ENCODE measurements at places on chromosomes 13 and 19.

DNA sequence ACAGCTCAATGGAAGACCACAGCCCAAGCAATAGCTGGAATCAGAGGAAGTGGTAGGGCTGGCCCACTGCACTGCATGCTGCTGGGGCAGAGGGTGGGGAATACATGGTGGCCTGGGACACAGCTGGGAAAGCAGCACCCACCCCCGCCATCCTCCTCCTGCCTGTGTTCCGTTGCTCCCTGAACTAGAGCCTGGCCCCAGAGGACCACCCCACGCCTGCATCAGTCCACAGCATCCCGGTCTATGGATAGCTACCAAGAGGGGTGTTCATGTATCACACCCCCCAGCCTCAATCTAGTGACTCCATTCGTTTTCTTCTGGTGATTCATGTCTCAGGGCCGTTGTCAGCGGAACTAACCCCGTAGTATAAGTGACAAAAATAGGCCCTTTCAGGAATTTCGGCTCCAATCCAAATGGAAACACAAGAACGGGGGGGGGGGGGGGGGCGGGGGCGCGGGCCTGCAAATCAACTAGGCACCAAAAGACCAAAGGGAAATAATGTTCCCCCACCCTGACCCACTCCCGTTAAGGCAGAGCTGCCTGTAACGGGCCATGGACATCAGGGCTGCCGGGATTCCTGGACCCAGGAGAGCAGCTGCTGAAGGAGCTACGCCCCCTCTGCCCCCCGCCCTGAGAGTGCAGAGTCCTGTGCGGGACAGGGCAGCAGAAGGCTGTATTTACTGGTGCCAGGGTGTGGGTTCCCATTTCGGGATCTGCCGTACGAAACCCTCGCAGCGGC, 18.9 kb upstream of the EPHX3 start:
- no peak for DNase-seq

DNA sequence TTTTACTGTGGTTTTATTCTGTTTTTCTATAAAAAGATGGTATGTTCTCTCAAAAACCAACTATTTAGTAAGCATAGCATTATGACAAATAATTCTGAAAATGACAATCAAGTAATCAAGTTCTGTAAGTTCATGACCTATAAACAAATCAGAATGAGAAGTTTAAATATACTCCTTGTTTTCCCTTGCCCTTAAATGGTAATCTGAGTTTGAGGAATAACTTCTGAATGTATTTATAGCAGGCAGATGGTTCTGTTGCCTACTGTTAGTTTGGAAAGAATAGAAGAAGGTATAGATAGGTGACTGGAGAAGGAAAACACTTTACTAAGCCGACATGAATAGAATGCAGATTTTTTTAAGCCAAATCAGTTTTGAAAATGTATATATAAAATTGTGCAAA, 63.9 kb downstream of the POSTN start:
- no peak for DNase-seq

DNA sequence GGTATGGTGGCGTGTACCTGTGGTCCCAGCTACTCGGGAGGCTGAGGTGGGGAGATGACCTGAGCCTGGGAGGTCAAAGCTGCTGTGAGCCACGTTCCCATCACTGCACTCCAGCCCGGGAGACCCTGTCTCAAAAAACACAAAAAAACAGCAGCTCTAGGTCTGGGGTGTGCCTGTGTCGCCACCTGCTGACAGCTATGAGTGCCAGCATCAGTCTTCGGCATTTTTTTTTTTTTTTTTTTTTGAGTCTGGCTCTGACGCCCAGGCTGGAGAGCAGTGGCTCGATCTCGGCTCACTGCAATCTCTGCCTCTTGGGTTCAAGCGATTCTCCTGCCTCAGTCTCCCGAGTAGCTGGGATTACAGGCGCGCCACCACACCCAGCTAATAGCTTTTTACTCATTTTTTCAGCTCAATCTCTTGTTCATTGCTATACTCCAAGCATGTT, 10.1 kb downstream of the AP2S1 start:
- peak; percentile 26 for DNase-seq

GRCh38 chr13:65154661-65155447, 2075.3 kb downstream of the PCDH9 start:
- DNase-seq = no peak

DNA sequence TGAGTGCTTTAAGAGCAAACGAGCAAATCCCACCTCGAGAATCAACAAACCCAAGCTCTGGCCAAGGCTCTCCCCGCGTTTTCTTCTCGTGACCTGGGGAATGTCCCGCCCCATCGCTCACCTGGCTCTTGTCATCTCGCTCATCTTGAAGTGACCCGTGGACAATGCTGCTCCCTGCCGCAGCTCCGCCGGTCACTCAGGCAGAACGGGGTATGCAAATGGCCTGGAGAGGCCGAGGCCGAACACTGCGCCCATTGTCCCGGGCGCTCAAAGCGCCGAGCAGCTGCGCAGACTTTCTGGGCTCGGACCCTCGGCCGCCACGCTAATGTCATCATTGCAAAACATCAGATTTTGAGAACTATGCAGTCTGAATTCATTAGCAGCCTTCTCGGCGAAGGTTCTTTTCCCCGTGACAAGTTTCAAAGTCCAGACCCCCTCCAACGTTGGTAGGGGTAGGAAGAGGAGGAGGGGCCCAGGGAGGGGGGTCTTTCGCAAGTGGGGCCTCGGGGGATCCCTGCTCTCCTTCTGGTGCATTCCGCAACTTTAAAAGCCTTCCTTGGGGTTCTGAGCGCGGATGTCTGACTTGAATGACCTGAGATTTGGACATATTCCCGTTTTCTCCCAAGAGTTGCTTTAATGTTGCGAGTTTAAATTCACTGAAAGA, 39.7 kb downstream of the SOX1 start:
- DNase-seq = no peak

- no peak for DNase-seq
Observed at GRCh38 chr13:43333176-43333575, 309.8 kb downstream of the DNAJC15 start.

- DNase-seq = no peak
Observed at GRCh38 chr19:48516536-48516935, 4.9 kb upstream of the LMTK3 start.

GRCh38 chr19:31231237-31231636, 118.0 kb downstream of the TSHZ3 start:
- no peak for DNase-seq

DNA sequence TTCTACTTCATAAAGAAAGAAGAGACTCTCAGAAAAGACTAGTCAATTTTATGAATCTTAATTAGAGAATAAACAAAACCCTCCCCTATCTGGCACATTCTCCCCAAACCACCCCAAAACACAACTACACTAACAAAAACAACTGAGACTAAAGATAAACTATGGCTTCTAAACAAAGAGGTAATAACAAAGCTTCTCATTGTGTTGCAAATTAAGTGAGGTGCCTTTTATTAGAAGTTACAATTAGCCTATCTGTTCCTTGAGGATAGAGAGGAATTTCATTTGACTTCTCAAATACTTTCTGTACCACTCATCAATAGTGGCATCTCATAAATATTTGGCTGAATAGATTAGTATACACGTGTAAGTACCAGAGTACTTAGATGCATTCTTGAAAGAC, 1196.2 kb downstream of the PCDH9 start:
- DNase-seq = no peak

DNA sequence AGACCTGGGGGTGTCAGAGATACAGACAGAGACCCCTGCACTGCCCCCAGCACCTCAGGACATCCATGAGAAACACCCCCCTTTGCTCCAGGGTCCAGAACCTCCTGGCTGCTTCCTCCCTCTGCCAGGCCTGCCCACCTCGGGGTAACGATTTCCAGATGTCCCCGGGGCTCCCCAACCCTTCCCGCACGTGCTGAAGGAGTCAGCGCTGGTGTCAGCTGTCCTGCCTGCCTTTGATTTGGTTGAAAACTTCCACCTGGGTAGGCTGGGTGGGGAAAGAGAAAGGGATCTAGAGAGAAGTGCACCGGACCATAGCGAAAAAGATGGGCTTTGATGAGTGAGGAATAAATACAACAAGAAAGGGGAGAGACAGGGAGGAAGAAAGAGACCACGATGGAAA, 1.5 kb upstream of the CGB7 start:
- no peak for DNase-seq

DNA sequence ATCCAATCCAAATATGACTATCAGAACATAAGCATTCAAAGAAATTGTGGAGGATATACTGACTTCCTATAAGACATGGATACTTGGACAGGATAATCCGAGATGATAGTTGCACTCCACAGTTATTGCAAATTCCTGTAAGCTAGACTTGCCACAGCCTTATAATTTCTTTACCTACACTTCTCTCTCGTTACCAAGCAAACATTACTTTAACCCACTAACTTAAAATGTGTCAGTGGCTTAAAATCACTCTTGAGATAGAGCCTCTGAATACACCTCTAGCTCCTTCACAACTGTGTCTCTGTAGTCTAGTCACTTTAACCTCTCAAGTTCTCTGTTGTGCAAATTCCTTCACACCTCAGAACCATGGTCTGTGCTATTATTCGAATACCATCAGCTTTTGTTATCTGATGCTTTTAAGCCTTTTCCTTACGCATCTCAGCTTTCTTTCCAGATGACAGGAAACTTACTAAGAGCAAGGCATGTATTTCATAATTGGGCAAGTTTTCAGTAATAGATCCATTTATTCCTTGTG, 474.9 kb upstream of the MIR17HG start:
- DNase-seq = no peak

DNA sequence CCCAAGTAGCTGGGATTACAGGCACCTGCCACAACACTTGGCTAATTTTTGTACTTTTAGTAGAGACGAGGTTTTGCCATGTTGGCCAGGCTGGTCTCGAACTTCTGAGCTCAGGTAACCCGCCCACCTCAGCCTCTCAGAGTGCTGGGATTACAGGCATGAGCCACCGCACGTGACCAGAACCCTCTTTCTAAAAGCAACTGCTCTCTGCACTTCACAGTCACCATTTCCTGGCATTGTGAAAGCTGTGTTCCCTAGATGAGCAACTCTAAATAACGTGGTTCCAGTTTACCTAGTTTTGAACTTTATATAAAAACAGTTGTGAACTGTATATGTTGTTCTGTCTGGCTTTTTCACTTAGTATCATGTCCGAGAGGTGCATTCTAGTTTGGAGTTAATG, 152.9 kb downstream of the SIPA1L3 start:
- no peak for DNase-seq

DNA sequence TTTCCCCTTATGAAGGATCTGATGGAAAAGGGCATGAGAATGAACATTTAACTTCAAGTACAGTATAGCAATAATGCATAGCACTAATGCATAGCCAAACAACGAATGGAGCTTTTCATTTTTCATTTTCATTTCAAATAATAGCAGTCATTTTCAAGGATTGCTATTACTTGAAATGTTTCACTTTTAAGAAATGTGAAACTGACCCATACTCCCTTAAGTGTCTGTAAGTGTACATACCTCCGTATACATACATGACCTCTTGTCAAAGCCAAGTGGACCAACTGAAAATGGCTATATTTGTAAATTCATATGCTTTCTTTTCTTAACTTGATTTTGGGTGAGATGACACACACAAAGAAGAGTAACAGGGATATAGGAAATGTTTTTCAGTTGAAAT, 3.8 kb downstream of the RAP2A start:
- DNase-seq = no peak

DNA sequence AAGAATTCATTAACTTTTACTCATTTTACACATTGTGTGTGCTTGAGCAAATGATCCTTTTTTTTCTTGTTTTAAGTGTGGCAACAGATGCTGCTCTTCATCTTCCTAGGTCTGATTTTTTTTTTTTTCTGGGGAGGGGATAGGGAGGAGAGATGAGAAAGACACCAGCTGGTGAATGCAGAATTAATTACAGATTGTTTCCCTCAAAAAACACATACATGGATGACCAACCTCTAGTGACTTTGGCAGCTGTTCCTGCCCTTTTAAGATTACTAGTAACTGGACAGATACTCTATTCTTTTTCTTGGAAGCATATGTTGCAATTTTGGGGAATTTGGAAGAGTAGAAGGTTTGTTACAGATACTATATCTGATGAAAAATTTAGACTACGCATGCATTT, 103.6 kb upstream of the MYO16 start:
- no peak for DNase-seq

GRCh38 chr19:10517361-10517759, at the start of gene S1PR5:
S1PR5 (minus strand) TSS chr19:10517447; CDS start chr19:10515011, 2,436 bp downstream.
- DNase-seq = no peak

DNA sequence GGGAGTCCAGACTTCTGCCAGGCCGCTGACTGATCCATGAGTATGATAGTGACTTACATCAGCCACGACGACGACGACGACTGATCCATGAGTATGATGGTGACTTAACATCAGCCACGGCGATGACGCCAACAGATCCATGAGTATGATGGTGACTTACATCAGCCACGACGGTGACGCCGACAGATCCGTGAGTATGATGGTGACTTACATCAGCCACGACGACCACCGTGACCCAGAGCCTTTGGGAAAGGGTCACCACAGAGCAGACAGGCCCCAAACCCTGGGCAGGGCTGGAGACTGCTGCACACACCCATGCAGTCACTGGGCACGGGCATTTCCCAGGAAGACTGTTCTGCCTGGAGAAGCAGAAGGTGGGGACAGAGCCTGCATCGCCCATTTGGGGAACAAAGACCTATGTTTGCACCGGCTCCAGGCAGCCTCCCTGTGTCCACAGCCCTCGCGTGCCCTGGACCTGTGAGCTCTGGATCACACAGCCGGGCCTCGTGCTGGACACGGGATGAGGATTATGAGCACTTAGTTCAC, 130.9 kb upstream of the SPACA7 start:
- no peak for DNase-seq

GRCh38 chr13:31962731-31963370, 68.7 kb upstream of the FRY start:
- no peak for DNase-seq

- no peak for DNase-seq
Observed at GRCh38 chr13:22748866-22749577, 431.8 kb upstream of the SGCG start.

- DNase-seq = no peak
Observed at GRCh38 chr19:29559743-29560142, 33.9 kb downstream of the VSTM2B start.

DNA sequence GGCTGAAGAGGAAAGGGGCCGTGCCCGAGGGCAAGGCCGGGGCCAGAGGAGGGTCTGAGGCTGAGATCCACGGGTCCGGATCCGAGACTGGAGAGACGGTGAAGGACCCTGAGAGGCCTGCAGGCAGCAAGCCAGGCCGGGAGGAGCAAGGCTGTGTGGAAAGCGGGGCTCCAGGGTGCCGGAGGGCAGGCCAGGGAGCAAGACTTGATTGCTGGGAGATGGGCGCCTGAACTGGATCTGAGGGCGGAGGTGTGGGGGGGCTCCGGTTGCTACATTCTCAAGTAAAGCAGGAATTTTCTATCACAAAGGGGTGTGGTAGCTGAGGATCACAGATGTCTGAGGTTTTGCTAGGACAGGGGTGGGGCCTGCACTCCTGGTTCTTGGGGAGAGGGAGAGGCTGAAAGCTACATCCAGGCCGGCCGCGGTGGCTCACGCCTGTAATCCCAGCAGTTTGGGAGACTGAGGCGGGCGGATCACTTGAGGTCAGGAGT, 3.8 kb downstream of the MAMSTR start:
- DNase-seq = no peak

Data from stimulated activated CD4-positive, alpha-beta T cell treated with anti-CD3 and anti-CD28 coated beads, TNF-alpha, amount 100 ng/mL, for 1 hour (primary cell).